ENCODE measurements at places on chromosomes 5 and 9. TPM values are rescaled to one million over a fixed set of nuclear protein-coding genes. Genes with fewer than 3 reads are reported as not detected.
A peak's percentile ranks its signal among the peaks of the same experiment; 100 is the strongest.

GRCh38 chr9:19759066-19759465 lies 29.8 kb downstream of the SLC24A2 start:
- no peak overlapping the region for H3K27ac ChIP-seq
- H3K4me1 ChIP-seq, result no peaks in the 10 kb centered on the region
- H3K4me3 ChIP-seq, result no peak overlapping the region
- H3K36me3 ChIP-seq, result no peaks in the 10 kb centered on the region

Gene BTNL9
- total RNA-seq, result not detected

GRCh38 chr5:139473105-139473504 lies 2.3 kb downstream of the SMIM33 start:
- no peak overlapping the region for H3K4me3 ChIP-seq
- H3K27me3 ChIP-seq, result no peaks in the 10 kb centered on the region
- DNase-seq, result no peak

Gene SLC45A2
- 0.59 TPM for total RNA-seq

DNA sequence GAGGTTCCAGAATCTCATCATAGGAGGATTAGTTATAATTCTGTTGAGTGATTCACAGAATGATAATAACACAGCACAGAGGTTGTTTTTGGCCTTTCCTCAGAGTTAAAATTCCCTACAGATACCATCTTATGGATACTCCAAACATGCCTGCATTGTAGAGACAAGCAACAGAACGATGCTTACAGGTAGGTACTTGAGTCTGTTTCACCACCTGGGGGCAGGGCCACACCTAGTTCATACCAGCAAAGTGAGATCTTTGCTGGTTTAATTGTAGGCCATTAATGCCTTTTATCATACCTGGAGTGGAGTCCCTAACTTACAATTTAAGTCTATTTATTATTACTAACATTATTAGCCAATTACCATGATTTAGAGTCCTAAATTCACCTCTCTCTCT lies 416.5 kb upstream of the TLE4 start:
- no peak overlapping the region for H3K4me3 ChIP-seq
- H3K27me3 ChIP-seq, result no peaks in the 10 kb centered on the region
- no peaks in the 10 kb centered on the region for H3K4me1 ChIP-seq
- no peak for DNase-seq
- no peak overlapping the region for H3K27ac ChIP-seq
- no peaks in the 10 kb centered on the region for H3K36me3 ChIP-seq

GRCh38 chr9:21688108-21689102 lies 114.0 kb upstream of the MTAP start:
- peaks cover 70% of the 10 kb centered on the region for H3K4me1 ChIP-seq
- no peaks in the 10 kb centered on the region for H3K36me3 ChIP-seq
- H3K4me3 ChIP-seq, result peak overlapping the region; percentile 61
- peak overlapping the region; percentile 95 for H3K27ac ChIP-seq
- DNase-seq, result peak; percentile 71

Gene TOR4A
- total RNA-seq, result 2.5 TPM

- H3K36me3 ChIP-seq, result peaks cover 46% of the 10 kb centered on the region
- H3K27me3 ChIP-seq, result no peaks in the 10 kb centered on the region
- no peak overlapping the region for H3K4me3 ChIP-seq
These were observed 8.7 kb downstream of the APTX start for GRCh38 chr9:32992595-32993238.

GRCh38 chr5:123156577-123157296 lies 67.7 kb downstream of the PRDM6 start:
- no peak overlapping the region for H3K27ac ChIP-seq
- peaks cover 16% of the 10 kb centered on the region for H3K27me3 ChIP-seq
- H3K4me1 ChIP-seq, result peaks cover 21% of the 10 kb centered on the region

GRCh38 chr9:14515049-14515448 lies 178.2 kb downstream of the ZDHHC21 start:
- DNase-seq, result no peak
- no peaks in the 10 kb centered on the region for H3K4me1 ChIP-seq
- H3K27ac ChIP-seq, result no peak overlapping the region
- H3K27me3 ChIP-seq, result peaks cover 5% of the 10 kb centered on the region

- peaks cover 17% of the 10 kb centered on the region for H3K4me1 ChIP-seq
- no peak overlapping the region for H3K27ac ChIP-seq
- DNase-seq, result peak; percentile 77
- H3K27me3 ChIP-seq, result no peaks in the 10 kb centered on the region
- no peaks in the 10 kb centered on the region for H3K36me3 ChIP-seq
- peak overlapping the region; percentile 20 for H3K4me3 ChIP-seq
These were observed 297.1 kb downstream of the KCTD16 start for GRCh38 chr5:144467792-144468191.

Gene FBP2
- total RNA-seq, result not detected

GRCh38 chr5:180334176-180334575 lies 19.0 kb downstream of the GFPT2 start:
- H3K27ac ChIP-seq, result peak overlapping the region; percentile 77
- H3K4me3 ChIP-seq, result no peak overlapping the region
- H3K27me3 ChIP-seq, result no peaks in the 10 kb centered on the region
- peak; percentile 87 for DNase-seq
- peaks cover 56% of the 10 kb centered on the region for H3K4me1 ChIP-seq

GRCh38 chr9:36794461-36794860 lies 221.8 kb downstream of the MELK start:
- H3K4me1 ChIP-seq, result no peaks in the 10 kb centered on the region
- H3K27ac ChIP-seq, result no peak overlapping the region
- H3K4me3 ChIP-seq, result no peak overlapping the region
